ENCODE measurements at places on chromosomes 16 and 17.

DNA sequence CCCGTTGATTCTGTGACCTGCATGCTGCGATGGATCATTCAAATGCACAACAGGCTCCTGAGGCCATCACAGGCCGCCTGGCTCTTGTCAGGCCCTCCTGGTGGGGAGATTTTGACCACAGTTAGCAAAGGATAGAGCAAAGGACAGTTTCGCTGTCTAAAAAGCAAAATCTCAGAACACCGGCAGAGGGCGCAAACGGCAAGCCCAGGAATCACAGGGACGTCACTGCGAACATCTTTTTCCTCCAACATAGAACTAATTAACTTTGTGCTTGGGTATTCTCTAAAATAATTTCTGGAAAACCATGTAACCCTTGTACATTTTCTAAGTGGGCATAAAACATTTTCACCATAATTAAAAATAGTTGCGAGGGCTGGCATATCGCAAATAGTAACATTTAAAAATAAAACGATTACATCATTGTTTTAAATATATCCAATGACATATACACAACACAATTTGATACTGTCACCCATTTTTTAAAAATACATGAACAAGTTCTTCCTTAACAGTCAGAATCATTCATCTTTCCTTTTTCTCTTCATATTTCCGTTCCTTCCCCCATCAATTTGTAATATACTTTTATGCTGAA is 19.7 kb upstream of the SLC47A1 start:
- DNase-seq: peak; percentile 59

- DNase-seq: no peak
Measured at GRCh38 chr17:6343736-6344135, 91.2 kb downstream of the AIPL1 start.

GRCh38 chr16:58085584-58086251 is 43.5 kb downstream of the CFAP20 start:
- DNase-seq: no peak

DNA sequence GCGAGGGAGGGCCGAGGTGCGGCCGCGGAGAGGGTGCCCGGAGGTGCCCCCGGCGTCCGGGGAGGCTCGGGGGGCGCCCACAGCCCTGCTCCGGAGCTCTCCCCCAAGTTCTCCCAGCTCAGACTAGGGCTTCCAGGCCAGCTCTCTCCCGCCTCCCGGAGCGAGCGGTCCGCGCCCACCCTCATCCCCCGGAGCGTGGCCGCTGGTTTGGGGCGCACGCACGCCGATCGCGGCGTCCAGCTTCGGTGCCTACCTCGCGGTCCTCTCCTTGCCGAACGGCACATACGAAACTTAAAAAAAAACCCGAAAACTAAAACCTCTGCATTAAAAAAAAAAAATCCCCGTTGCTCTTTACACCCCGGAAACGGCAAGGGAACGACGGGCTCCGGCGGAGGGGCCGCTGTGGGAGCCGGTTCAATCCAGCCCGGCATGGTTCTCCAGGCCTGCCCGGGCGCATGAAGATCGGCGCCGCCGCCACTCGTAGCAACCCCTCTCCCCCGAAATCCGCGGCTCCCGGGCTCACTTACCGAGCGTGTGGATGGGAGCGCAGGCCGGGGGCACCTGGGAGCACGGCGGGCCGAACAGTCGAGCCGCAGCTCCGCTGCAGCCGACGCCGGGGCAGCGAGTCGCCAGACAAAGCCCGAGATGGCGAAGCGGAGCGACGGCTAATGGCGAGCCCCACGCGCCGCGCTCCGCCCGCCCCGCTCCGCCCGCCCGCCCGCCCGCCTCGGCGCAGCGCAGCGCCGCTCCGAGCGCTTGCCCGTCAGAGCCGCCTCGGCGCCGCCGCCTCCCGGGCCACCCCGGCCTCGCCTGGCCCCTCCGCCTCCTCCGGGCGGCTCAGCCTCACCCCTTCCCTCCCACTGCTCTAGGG is 973 bp upstream of the UBTF start:
- peak; percentile 62 for DNase-seq

- no peak for DNase-seq
Measured at GRCh38 chr16:31507617-31507928, 618 bp downstream of the RUSF1 start.

GRCh38 chr17:4600563-4600962 is 16.2 kb downstream of the SMTNL2 start:
- DNase-seq: no peak

DNA sequence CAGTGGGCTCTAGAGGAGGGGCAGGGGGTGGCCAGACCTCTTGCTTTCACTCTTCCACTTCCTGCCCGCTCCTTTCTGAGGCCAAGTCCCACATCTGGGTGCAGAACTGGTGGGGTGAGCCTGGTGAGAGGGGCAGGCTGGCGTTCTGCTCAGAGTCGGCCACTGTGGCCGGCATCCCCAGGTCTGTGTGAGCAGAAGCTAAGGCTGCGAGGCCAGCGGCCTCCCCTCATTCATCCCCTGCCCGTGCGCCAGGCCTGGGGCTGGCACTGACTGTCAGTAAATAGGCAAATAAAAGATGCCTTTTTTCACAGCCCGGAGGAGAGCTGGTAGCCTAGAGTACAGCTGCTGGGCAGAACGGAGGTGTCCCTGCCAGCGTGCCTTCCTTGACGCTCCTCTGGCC is 1.2 kb downstream of the DEF8 start:
- no peak for DNase-seq

GRCh38 chr16:3001316-3001715 is 11.4 kb upstream of the CLDN9 start:
- no peak for DNase-seq

GRCh38 chr16:82070656-82071369 is 35.8 kb downstream of the HSD17B2 start:
- peak; percentile 37 for DNase-seq

DNA sequence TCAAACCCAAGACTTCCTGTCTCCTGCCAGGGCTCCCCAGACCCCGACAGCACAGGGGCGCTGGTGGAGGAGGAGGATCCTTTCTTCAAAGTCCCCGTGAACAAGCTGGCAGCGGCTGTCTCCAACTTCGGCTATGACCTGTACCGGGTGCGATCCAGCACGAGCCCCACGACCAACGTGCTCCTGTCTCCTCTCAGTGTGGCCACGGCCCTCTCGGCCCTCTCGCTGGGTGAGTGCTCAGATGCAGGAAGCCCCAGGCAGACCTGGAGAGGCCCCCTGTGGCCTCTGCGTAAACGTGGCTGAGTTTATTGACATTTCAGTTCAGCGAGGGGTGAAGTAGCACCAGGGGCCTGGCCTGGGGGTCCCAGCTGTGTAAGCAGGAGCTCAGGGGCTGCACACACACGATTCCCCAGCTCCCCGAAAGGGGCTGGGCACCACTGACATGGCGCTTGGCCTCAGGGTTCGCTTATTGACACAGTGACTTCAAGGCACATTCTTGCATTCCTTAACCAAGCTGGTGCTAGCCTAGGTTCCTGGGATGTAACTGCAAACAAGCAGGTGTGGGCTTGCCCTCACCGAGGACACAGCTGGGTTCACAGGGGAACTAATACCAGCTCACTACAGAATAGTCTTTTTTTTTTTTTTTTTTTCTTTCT is 8.1 kb downstream of the SERPINF1 start:
- no peak for DNase-seq

- no peak for DNase-seq
Measured at GRCh38 chr16:24191876-24192402, 64.2 kb upstream of the CACNG3 start.

DNA sequence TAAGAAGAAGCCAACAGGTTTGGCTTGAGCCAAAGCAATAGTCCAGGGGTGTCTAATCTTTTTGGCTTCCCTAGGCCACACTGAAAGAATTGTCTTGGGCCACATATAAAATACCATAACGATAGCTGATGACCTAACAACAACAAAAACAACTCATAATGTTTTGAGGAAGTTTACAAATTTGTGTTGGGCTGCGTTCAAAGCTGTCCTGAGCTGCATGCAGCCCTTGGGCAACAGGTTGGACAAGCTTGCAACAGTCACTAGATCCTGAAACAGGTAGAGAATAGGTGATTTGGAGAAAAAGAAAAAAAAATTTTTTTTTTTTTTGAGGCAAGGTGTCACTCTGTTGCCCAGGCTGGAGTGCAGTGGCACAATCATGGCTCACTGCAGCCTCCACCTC is 4.5 kb downstream of the CRYBA1 start:
- no peak for DNase-seq

GRCh38 chr16:53093162-53093744 is 38.5 kb downstream of the CHD9 start:
- DNase-seq: no peak

DNA sequence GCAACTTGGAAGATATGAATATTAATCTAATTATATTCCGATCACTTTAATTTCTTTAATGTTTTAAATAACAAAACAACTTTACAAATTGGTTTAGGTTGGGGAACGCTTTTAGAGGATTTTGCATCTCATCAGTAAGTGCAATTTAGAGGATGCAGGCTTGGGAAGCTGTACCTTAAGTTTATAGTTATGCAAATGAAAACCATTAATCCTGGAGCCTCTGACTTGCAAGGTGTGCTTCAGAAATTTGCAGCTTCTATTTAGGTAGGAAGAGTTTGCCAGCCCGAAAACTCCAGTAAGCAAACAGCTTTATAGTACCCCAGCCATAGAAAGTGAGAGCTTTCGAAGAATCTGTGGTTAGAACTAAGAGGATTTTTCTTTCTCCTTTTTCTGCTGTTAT is 547.0 kb downstream of the MAF start:
- no peak for DNase-seq

GRCh38 chr16:13060932-13061331 is 159.5 kb downstream of the SHISA9 start:
- no peak for DNase-seq

DNA sequence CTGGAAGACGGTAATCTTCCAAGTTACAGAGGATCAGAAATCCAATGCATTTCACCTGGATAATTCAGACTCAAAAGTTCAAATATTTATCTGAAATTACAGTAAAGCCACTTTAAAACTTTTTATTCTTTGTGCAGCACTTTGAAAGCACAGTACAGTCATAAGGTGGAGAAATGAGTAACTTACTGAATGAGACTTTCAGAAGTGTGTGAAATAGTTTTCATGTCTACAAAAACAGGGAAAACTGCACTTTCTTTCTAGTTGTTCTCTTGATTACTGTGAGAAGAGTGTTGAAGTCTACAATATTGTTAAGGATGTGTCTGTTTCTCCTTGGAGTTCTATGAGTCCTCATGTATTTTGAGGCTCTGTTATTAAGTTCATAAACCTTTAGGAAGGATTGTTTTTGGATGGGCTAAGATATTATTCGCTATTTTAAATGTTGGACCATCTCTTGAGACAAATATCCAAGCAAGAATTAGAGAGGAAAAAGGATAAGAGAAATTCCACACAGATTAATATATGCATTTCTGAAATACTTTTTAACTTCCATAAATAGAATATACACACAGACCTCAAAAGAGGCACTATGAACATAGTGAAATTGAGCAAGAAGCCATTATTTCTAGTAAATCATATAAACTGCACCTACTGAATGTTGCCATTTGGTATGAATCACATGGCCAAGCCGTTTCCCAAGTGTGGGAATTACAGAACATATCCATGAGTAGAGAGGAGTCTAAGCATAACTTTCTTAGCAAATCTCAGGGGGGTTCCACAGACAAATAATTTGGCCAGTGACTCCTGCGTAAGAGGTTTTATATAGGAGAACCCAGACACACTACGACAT is 83.6 kb upstream of the PLEKHM1 start:
- peak; percentile 74 for DNase-seq

- peak; percentile 66 for DNase-seq
Measured at GRCh38 chr17:9971991-9972390, 66.9 kb upstream of the RCVRN start.

GRCh38 chr17:78952706-78953105 is 27.0 kb downstream of the LGALS3BP start:
- no peak for DNase-seq

DNA sequence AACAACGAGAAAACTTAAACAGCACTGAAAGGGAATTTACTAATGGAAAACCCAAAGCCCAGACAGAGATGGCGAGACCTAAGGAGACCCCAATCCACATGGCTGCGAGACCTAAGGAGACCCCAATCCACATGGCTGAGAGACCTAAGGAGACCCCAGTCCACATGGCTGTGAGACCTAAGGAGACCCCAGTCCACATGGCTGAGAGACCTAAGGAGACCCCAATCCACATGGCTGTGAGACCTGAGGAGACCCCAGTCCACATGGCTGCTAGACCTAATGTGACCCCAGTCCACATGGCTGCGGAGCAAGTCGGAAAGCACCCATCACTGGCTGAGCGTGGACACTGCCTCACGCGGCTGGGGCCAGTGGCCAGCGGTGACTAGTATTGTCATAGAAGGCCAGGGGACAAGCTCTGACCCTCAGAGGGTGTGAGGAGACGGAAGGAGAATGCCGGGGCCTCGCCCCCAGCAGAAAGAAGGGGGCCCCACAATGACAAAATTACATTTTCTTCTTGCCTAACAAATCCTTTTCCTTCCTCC is 241.8 kb downstream of the C16orf95 start:
- DNase-seq: no peak

GRCh38 chr16:65125871-65126270 is 4.0 kb upstream of the CDH11 start:
- DNase-seq: peak; percentile 92

- no peak for DNase-seq
Measured at GRCh38 chr17:14381606-14382005, 80.7 kb downstream of the HS3ST3B1 start.

GRCh38 chr17:41734949-41735313 is 488 bp upstream of the HAP1 start:
- no peak for DNase-seq

- DNase-seq: no peak
Measured at GRCh38 chr16:48561960-48562393, 48.0 kb downstream of the N4BP1 start.

DNA sequence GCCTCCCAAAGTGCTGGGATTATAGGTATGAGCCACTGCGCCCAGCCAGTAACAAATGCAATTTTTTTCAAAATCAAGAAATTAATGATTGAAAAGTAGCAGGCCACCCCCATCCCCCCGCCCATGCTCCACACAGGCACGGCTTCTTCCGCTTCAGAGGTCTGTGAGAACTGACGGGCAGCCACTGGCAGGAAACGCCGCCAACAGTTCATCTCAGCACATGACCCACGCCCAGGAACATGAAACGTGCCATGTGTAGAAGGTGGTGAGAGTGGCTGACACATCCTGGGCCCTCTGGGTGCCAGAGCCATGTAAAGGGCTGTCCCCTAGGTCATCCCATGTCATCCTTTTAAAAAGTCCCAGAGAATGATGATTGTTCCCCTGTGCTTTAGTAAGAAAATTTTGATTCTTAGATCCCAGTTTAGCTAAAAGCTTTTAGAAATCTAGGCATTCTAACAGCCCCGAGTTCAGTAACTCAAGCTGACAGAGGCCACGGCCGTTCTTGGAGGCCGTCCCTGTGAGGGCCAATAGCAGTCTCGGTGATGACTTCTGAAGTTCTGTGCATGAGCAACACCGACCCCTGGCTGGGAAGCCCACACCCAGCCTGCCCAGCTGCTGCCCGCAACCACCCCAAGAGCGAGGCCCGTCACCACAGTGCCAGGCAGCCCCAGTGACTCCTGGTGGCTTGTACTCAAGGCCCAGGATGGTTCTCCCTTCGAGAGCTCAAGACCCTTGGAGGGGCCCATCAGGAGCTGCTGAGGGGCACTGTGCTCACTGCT is 52.1 kb downstream of the KLHDC4 start:
- DNase-seq: no peak

- DNase-seq: no peak
Measured at GRCh38 chr16:83715217-83715920, 92.4 kb upstream of the HSBP1 start.

- DNase-seq: no peak
Measured at GRCh38 chr16:50469744-50470321, 78.4 kb upstream of the NKD1 start.

- DNase-seq: no peak
Measured at GRCh38 chr16:12345349-12345748, 368.8 kb downstream of the SNX29 start.

- DNase-seq: no peak
Measured at GRCh38 chr17:5793899-5794298, 209.6 kb upstream of the NLRP1 start.

All from fibroblast of skin of right biceps (primary cell).